Naive thymus-derived CD8-positive, alpha-beta T cell (primary cell): ENCODE measurements at places on chromosomes 5 and 9.

- DNase-seq = no peak
Observed at GRCh38 chr9:69995846-69996245, 47.8 kb upstream of the MAMDC2 start.

- DNase-seq = no peak
Observed at GRCh38 chr5:14748180-14748900, 83.8 kb downstream of the OTULIN start.

- DNase-seq = no peak
Observed at GRCh38 chr5:43215073-43215631, 23.1 kb downstream of the NIM1K start.

- DNase-seq = no peak
Observed at GRCh38 chr9:19171271-19171670, 44.0 kb upstream of the PLIN2 start.

DNA sequence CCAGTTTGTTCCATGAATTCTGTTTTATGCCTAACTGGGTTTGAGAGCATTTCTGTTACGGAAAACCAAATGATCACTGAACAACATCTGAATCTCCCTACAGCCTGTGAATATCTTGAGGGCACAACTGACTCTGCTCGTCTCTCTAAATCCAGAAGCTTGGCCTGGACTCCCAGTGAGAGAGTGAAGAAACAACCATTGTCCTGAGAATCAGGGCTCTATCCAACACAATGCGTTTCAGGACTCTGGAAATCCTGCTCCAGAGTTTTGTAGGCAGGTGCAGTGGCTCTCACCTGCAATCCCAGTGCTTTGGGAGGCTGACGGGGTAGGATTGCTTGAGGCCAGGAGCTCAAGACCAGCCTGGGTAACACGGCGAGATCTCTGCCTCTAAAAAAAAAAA, 7.8 kb upstream of the MVB12B start:
- DNase-seq = no peak

DNA sequence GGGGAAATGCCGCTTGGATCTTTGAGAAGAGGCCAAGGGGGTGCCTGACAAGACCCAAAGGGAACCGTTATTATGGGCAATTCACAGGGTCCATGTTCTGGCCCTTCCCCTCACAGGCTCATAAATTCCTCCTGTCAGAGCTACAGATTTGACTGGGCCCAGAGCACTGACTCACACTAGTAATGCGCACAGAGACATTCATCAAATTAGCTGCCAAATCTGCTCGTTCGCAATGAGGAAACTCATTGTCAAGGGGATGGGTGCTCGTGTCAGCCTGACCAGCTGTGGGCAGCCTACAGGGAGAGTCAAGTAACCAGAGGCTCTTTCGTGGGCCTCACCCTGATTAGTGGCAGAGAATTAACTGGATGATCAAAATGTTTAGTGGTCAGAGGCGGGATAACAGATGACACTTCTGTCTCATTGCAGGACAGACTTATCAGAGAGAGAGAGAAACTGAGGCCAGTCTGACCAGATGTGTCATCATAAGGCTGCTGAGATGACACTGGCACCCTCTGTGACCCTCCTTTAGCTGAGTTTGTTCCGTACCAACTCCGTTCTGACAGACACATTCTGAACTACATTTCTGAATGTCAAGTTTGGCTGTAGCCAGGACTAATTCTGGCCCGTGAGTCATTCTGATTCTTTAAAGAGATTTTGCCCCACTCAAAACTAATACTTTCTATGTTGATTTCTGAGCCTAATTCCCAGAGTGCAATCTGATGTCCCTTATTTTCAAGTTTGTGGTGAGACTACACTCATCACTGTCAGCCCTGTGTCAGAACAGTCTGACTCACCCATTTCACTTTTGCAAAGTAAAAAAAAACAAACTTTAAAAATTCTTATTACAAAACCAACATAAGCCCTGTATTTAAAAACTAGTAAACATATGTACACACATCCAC, 377.1 kb downstream of the ACTL7B start:
- no peak for DNase-seq

GRCh38 chr5:81242906-81243436, 9.8 kb downstream of the CKMT2 start:
- DNase-seq = no peak

- no peak for DNase-seq
Observed at GRCh38 chr5:89556215-89556913, 673.4 kb upstream of the MEF2C start.

GRCh38 chr9:98807814-98808195, 335 bp downstream of the GALNT12 start:
- DNase-seq = no peak

DNA sequence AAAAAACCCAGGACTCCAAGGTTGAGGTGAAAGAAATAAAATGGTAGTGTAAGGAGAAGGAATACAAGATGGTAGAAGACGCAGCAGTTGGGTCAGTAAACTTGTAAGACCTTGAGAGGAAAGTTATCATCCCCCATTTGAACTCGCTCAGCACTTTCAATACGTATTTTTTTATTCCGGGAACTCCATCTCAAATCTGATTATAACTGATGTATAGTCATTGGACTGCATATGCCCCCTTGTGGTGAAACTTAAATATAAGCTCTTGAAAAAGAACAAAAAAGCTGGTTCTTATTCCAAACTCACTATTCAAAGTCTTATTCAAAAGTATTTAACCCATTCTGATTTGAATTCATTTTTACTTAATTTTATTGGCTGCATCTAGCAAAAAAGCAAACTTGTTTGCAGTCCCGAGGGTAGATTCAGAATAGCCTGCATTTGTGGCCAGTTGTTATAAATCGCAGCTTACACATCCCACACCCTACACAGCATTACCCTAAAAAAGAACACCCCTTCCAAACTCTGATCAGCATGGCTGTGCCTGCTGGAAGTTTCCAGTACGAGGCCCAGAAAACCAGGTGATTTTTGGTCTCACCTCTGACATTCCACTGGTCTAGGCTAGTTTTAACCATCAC, 118.0 kb downstream of the ESM1 start:
- DNase-seq = no peak

GRCh38 chr5:55773057-55773456, 35.2 kb downstream of the DDX4 start:
- DNase-seq = no peak

DNA sequence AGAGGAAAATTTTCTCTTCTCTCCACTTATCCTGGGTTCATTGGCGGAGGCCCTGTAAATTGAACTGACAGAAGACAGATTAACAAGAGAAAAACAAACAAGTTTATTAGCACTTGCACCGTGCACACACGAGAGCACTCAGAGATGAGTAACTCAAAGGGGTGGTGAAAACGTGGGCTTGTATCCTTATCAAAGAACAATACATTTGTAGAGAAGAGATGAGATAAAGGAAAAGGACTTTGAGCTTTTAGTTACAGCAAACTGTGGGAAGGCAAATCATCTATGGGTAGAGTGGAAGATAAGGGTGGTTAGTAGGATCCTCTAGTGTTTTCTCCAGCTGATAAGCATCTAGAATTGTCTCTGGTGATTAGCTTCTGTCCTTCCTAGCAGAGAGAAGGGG, 44.4 kb upstream of the ROR2 start:
- DNase-seq = no peak
